ENCODE measurements at places on chromosomes 3 and 15. TPM values are rescaled to one million over a fixed set of nuclear protein-coding genes. Genes with fewer than 3 reads are reported as not detected.

COL6A5 gene
- not detected for total RNA-seq

NUTM1 gene
- not detected for total RNA-seq

CEP19 gene
- 1.5 TPM for total RNA-seq

CTXND1 gene
- total RNA-seq: not detected

DZIP3 gene
- 9.5 TPM for total RNA-seq

PRSS50 gene
- not detected for total RNA-seq

TAGLN3 gene
- total RNA-seq: not detected

RLBP1 gene
- total RNA-seq: not detected

HRH1 gene
- total RNA-seq: 8.4 TPM

GMPS gene
- 27.1 TPM for total RNA-seq

Data from subcutaneous adipose tissue (tissue), 4 donors.